GM10248 (cell line): ENCODE measurements at places on chromosomes 16 and 17.

DNA sequence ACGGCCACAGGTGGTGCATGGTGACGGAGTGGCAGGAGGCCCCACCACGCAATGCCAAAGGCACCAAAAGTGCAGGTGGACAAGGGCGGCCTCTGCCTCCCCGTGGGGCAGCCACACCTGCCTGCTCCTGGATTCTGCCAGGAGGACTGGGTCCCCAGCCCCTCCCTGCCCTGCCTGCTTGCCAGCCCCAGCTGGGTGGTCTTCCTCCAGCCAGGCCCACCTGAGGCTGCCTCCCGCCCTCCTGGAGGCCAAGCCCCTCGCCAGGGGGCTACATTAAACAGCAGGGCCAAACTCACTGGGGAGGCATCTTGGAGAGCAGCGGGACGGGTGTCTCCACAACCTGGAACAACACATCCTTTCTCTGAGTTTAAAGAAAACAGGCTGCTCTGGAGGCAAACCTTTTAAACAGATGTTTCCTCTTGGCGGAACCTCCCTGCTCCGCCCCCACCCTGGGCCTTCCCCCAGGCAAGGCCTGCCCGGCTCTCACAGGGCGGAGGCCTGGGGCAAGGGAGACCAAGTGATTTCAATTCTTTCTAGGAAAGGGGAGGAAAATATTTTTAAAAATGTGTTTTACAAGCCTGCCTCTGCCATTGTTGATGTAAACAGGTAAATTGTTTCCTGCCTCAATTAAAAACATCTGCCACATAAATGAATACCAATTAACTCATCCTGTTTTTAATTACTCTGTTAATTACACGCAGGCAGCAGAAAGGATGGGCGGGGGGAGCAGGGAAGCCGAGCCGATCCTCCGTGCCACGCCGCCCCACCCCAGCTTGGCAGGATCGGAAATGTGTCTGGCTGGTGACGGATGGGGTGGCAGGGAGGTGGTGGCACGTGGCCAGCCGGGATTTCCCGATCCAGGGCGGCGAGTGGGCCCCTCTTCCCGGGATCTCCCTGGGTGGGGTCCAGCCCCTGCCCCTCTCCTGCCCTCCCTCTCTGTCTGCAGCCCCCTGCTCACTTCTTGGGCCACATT is 54.4 kb upstream of the PABPN1L start:
- peak; percentile 83 for DNase-seq

- no peak for DNase-seq
Observed at GRCh38 chr17:75611851-75612429, 21.3 kb upstream of the SMIM5 start.

GRCh38 chr17:45755050-45755449 is 29.1 kb upstream of the CRHR1 start:
- no peak for DNase-seq

DNA sequence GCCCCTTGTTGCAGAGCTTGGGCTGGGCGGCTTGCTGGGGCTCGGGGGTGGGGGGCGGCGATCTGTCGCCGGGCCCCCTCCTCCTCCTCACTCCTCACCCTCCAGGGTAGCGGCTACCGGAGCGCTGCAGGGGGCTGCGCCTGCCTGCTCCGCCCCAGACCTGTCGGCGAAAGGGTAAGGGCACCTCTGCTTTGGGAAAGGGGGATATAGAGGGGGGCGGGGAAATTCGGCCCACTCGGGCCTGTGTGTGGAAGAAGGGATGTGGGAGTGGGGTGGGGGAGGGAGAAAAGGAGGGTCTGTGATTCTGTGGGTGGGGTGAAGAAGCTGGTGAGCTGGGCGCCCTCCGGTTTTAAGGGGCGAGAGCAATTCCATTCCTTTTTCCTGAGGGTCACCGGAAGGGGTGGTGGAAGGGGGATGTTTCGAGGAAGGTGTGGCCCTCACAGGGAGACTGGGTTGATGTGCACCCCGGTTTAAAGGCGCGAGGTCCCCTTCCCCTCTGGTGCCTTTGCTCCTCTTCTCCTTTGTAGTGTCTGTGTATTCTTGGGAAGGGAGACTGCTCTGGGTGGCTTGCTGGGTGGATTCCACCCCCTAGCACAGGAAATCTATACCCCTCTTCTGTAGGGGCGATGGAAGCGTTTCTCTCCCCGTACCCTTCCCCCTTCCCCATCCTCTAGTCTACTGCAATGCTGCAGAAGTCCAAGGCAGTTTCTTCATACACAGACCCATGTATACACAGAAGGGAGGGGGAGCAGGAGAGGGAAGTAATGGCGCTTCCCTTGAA is 878 bp downstream of the TAOK1 start:
- DNase-seq, result no peak

DNA sequence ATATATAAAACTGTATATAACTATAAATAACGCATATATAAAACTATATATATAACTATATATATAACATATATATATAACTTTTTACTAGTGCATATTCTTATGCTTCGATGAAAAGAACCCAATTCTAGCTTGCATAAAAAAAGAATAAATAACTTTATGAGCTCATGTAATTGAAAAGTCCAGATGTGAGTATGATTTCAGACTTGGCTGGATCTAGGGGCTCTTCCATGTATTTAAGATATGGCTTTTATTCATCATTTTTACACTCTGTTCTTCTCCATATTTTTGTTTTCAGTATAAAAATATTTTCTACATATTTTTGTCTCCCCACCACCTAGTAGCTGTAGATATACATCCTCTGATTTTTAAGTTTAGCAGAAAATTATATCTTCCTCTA is 417.5 kb downstream of the CDH11 start:
- DNase-seq, result no peak

DNA sequence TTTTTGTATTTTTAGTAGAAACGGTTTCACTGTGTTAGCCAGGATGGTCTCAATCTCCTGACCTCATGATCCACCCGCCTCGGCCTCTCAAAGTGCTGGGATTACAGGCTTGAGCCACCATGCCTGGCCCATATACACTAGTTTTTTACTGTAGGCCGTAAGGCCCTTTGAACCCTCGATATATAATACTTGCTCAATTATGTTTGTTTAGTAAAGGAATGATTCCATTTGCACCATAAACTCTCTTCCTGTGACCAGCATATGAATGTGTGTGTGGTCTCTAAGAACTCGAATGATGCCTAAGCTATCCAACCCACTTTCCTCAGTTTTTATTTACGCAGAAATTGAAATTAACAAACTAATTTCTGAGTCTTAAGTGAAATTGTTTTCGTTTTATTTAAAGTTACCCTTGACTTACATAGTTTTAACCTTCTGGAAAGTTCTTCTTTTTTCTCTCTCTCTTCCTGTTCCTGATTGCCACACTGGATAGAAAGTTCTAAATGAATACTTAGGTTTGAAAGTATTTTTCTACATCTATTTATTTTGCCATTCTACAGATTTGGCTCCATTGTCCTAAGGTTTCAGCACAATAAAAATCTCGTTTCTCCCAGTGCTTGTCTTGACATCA is 37.9 kb downstream of the PIGL start:
- DNase-seq, result no peak

DNA sequence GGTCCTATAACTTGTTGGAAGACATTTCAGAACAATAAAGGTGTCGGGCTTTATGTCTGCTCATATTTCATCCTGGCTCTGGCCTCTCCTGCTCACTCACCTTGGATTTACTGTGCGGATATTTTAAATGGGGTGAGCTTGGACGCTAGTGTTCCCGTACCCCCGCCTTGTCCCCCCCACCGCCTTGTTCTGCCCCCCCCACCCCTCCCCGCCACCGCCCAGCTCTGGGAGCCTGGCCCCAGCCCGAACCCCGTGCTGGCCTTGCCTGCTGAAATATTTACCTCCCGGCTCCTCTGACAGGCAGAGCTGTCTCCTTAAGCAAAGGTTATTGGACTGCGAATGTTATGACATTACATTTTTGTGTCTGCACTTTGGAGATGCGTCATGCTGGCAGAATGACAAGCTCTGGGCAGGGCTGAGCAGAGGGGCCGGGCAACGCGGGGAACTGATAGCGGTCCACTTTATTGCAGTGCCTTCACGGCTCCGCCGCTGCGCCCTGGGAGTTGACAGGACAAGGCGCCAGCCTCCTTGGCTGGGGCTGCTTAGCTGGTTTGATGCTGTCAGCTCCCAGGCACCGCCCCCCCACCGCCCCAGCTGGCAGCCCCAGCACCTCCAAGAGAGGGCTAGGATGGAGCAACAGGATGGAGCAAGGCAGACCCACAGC is 222.5 kb upstream of the GSE1 start:
- no peak for DNase-seq

GRCh38 chr16:31105677-31106213 is 2.4 kb upstream of the BCKDK start:
- DNase-seq, result peak; percentile 82

GRCh38 chr16:1933097-1933661 is 9.8 kb downstream of the MSRB1 start:
- DNase-seq, result no peak

- DNase-seq, result no peak
Observed at GRCh38 chr16:81815429-81815766, 36.3 kb downstream of the PLCG2 start.

DNA sequence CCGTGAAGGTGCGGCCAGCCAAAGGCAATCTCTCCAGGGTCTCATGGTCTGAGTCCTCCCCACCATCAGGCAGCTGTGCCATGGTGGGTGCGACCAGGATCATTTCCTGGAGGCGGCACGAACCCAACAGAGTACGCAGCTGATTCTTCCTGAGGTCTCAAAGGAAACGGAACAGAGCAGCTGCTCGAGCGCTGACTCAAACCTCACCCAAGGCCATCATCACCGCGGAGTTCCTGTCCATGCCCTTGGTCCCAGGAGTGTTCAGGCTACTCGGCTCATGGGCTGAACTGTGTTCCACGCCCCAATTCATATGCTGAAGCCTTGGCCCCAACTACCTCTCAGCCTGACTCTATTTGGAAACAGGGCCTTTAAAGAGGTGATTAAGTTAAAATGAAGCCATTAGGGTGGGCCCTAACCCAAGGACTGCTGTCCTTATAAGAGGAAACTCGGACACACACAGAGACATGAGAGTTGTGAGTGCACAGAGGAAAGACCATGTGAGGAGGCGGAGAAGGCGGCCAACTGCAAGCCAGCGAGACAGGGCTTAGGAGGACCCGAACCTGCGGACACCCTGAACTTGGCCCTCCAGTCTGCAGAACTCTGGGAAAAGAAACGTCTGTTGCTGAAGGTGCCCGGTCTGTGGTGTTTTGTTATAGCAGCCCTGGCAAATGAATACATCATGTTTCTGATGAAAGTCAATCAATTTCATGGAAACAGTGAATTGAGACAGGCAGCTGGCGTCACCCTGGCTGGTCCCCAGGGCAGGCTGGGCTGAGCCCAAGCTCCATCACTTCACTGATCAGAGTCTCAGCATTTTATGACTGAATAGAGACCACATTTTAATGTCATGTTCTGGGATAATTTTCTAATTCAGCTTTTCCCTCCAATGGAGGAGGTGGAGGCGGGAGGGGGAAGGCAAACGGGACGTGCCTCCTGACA is 13.7 kb downstream of the MXRA7 start:
- DNase-seq, result peak; percentile 62

DNA sequence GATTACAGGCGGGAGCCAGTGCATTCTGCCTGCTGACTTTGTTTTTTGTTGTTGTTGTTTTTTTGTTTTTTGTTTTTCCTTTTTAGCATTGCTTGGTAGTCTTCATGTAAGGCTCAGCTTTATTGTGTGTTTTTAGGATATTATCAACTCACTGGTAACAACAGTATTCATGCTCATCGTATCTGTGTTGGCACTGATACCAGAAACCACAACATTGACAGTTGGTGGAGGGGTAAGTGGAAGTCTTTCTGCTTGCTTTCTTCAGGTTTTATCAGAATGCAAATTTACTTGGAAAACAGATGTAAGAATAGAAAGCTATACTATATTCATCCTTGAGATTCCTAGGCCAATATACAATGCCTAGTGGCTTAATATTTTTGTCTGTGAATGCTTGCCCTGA is 3.3 kb upstream of the CMTM1 start:
- DNase-seq, result no peak

DNA sequence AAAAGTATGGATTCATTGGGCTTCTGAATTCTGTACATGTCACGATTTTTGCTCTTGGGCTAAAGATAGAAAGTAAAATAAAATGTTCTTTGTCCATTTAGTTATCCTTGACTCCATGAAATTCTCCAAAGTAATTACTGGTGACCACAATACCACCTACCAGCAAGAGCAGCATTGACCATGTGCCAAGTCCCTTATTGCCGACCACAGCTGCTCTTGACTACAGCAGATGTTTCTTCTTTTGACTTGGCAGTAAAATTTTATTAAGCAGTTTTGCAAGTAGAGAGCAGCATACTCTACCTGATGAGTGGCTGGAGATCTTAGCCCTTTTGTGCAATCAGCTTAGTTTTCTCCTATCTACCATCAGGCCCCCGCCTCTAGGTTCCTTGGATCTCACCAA is 152.2 kb upstream of the TBX2 start:
- no peak for DNase-seq

DNA sequence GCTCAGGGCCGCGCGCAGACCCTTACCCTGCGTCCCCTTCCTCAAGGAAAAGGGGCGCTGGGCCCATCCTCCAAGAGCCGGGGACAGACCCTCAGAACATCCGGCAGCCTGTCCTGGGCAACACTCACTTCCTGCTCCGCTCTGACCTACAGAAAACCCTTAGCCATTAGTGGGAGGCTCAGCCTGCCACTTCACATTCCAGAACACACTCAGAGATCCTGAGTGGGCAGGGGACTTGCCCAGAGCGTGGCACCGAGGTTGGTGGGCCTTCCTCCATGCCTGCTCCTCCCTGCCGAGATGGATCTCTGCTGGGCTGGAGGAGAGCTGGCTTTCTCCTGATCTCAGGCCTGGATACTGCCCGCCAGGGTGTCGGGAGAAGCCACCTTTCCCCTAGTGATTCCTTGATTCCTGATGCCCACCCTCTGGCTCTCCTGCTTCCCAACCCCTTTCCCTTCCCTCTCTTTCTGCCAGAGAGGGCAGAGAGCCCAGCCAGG is 1.5 kb downstream of the SCARF1 start:
- peak; percentile 41 for DNase-seq

DNA sequence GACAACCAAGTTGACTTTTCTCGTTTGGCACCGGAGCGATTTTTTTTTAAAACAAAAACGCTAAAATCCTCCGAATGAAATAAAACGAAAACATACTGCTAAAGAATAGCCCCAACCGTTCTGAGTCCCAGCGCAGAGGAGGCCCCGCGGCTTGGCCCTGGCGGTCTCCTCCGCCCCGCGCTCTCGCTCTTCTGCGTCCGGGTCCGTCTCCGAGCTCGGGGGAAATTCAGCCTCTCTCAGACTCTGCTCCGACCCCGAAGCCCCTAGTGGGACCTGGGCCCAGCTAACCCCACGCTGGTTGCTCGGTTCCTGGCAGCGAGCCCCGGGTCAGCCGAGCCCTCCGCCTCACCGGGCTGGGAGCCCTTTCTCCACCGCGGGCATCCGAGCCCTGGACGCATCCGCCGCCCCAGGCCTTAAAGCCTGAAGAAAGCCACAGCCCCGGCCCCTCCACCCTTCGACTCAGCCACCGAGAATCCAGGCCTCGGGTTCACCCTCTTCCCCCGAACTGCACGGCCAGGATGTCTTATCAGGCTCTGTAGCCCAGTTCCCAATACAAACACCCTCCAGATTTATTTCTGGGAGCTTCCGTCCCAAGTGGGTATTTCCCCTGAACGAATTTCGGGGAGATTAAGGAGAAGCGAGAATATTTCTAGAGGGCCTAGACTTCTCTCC is 1.2 kb downstream of the TBX2 start:
- DNase-seq, result no peak
